ENCODE measurements at places on chromosomes 1 and 21.

DNA sequence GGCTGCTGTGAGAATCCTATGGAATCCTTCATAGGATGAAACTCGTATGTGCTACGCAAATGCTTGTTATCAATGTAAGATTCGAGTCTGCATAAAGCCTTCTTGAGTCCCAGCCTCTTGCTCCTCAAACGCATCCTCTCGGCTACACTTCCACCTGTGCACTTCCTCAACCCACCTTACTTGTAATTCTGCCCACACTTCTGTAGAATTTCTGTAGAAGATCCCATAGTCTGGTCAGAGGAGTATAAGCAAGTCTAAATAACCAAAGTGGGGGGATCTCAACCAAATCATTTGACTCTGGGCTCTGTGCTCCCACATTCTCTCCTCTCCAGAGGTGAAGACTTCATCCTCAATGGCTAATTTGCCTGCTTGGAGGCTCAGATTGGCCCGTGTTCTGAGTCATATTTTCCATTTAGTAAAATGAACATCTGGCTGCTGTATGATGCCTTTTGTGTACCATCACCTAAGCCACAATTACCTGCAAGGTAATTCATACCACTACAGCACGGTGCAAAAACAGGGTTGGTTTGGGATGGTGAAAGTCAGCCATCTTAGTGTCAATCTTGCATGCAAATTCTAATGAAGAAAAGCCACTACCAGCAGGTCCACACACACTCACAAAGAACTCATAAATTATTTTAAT lies 63.2 kb downstream of the ITPKB start:
- no peak for DNase-seq

DNA sequence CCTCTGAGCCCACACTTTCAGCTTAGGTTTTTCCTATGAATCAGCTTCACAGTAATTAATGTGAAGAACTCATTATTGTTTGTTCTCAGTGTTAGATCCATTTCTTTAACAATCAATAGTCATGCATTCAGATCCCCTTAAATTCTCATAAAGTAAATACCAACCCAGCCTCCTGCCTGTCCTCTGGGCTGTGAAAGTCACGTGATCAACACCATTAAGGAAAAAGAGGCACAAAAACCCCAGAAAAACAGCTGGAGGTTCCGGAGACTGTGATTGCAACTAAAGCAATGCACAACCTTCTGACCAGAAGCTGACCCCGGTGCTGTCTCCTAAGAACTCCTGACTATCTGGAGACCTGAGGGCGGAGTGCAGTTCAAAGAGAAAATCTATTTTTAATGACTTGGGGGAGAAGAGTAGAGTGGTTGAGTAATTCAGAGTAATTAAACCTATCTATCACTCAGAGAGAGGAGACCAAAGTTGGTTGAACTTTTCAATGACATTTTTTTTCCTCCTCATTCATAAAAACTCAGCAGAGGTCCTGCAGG lies 132.5 kb downstream of the PLXNA2 start:
- no peak for DNase-seq

GRCh38 chr1:200184196-200184595 lies 156.7 kb downstream of the NR5A2 start:
- no peak for DNase-seq

DNA sequence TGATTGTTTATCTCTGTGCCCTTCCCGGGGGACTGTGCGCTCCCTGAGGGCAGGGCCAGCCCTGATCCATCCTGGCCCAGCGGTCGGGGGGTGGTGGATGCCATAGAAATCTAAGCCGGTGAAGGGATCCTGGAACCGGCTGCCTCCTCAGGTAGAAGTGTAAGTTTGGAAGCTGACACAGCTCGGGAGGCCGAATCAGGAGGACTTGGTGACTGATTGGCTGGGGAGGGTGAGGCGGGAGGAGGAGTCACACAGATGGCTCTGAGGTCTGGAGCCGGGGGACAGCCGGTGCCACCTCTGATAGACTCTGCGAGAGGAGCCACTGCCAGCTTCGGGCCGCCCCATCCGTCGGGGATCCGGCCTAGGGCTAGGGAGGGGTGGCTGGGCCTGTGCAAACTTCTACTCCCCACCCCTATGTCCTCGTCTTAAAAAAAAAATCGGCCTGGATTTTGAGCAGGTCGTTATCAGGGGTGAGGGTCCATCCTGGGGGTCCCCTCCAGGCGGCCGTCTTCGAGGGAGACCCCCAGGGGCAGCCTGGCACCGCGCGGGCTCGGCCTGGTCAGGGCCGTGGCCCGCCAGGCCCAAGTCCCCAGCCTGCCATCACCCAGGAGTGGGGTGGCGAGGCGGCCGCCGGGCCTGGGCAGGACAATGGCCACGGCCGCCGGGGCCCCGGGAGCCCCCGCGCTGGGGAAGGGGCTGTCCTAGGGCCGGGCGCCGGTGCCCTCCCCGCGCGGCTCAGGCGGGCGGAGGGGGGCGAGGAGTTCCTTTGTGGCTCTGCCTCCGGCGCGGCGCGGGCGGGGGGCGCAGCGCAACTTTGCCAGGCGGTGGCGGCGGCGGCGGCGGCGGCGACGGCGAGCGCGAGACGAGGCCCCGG lies 708 bp upstream of the ZNF362 start:
- DNase-seq, result peak; percentile 91

DNA sequence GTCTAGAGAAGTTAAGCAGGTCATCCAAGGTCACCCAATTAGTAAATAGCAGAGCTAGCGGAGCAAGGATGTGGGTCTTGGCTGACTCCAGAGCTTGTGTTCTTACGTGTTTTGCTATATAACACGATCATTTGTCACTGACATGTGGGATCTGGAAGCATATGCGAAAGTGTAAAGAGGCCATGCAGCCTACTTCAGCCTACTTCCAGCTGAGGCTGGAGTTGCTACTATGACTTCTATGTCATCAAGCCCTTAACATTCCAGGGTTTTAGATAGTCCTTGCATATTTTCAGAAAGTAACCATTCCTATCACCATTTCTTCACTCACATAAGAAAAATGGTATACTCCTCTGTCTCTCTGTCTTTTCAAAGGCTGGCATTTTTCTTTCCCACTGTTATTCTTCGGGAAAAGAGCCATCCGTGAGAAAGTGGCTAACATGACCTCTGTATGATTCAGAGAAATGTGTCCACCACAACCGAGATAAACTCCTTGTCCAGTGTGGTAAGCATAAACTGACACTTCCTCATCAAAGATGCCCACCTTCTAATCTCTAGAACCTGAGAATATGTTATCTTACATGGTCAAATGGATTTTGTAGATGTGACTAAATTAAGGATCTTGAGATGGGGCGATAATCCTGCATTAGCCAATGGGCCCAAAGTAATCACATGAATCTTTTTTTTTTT lies 24.0 kb upstream of the ABL2 start:
- DNase-seq, result no peak

DNA sequence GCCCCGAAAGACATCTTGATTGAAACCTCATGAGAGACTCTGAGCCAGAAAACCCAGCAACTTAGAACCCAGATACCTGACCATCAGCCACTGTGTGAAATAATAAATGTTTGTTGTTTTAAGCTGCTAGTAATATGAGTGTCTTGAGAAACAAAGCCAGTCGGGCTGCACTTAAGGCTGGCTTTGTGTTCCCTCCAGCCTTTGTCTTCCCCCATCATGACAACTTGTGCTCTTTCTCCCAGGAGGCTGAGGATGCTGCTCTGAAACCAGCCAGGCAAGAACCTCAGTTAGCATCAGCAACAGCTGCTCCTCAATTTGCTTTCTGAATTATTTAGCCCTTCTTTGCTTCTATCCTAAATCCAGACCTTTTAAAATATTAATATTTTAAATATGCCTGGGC lies 78.2 kb downstream of the SLC16A1 start:
- no peak for DNase-seq

- DNase-seq, result no peak
These were observed 68.3 kb upstream of the BCAR3 start for GRCh38 chr1:93749894-93750301.

DNA sequence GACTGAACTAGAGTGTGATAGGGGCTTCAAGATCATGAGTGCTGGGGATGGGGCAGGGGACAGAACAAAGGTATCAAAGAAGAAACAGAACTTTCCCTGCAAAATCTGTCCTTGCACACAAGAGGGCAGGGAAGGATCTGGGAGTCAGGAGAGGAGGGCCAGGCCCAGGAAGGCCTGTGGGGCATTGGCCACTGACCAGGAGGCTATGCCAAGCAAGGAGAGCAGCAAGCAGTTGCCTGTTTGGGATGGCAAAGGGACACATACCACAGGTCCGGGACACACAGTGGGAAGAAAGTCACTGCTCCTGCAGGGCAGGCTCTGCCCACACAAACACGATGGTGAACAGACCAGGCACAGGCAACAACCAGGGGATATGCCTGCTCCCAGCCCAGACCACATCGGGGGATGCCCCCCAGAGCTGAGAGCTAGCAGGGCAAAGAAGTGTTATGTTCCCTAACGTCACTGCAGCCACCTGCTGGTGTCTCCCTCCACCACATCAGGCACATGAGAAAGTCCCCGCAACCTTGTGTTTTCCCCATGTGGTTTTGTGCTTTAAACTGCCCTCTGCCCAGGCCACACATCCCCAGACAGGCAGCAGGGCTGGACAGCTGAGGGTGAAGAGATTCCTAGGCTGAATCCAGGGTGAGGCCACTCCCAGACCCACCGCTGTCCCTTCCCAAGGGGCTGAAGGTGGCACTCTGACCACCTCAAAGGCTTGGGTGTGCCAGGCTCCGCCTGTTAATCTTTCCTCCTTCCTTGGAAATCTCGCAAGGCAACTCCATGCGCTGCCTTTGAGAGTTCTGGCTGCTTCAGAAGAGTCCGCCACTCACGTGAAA lies 53.6 kb downstream of the KIF21B start:
- no peak for DNase-seq

- DNase-seq, result no peak
These were observed 18.7 kb upstream of the KCNN3 start for GRCh38 chr1:154888757-154889156.

DNA sequence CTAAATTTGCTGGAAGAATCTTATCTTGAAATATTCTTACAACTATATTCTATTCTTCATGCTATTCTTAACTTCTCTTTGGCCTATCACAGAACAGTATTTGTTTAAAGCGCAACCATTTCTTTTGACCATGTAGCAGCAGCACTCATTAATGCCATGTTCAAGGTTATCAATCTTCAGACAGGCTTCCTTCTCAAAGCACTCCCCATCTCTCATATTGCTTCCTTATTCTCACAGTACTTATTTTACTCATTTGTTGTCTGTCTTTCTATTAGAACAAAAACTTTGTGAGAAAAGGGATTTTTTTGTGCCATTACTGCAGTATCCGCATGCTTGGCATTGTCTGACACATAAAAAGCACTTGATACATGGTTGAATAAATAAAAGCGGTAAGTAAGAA lies 89.7 kb downstream of the ATP1B1 start:
- no peak for DNase-seq

- no peak for DNase-seq
These were observed 244.9 kb downstream of the KCNJ6 start for GRCh38 chr21:37671381-37671780.

DNA sequence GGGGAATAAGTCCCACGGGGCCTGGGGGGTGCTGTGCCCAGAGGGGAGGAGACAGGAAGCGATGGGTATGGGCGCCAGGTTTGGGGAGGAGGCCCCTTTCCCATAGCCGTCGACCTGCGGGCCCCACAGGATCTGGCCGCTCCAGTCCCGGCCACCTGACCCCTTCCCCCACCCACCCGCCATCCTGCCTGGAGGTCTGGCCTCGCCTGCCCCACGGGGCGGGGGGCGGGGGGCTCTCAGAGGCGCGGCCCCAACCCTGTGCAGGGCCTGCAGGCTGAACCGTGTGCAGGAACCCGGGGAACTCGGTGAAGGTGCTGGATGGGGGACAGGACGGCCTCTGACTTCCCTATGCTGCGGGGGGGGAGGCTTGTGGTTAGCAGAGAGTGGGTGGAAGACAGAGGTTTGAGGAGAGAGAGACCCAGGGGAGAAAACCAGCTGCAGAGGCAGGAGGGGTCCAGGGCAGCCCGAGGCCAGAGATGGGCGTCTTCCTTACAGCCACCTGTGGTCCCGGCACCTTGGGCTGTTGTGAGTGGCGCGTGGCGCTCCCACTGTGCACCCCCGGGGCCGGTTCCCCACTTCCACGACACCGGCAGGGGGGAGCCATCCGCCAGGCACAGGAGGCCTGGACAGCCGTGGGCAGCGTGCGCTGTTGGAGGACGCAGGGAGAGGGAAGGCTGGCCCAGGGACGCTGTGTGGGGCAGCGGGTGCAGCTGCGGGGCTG lies 2.5 kb upstream of the TNFRSF18 start:
- DNase-seq, result no peak

DNA sequence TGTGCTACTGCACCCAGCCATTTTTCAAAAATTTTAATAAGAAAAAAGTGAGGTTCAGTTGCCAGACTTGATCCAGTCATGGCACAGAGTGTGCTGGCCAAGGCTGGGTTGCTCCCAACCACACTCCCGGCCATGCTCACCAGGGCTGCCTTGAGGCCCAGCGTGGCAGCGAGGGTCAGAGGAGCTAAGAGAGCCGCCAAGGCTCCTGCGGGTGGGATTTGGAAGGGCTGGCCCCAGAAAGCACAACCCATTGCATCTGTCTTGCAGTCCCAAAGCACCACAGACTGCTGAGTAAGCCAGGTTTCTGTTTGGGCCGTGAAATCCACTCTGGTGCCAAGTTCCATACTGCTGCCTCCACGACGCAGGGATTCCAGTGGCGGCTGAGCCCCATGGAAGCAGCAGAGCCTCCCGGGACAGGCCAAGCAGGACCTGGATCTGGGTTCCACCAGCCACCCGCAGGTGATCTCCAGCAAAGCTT lies 22.6 kb downstream of the ZBTB17 start:
- no peak for DNase-seq

- DNase-seq, result no peak
These were observed 3.4 kb upstream of the ECE1 start for GRCh38 chr1:21293537-21294265.

GRCh38 chr21:43659136-43660000 lies at the start of the genes HSF2BP and RRP1B:
HSF2BP (minus strand) TSS chr21:43659488; CDS start chr21:43658096, 1,392 bp downstream.
RRP1B (plus strand) TSS chr21:43659560; CDS start chr21:43659665, 105 bp downstream.
- DNase-seq, result peak; percentile 88

Measured in cerebellum (tissue), 4 donors.